ENCODE measurements at places on chromosomes 16 and 17.
A peak's percentile ranks its signal among the peaks of the same experiment; 100 is the strongest.

DNA sequence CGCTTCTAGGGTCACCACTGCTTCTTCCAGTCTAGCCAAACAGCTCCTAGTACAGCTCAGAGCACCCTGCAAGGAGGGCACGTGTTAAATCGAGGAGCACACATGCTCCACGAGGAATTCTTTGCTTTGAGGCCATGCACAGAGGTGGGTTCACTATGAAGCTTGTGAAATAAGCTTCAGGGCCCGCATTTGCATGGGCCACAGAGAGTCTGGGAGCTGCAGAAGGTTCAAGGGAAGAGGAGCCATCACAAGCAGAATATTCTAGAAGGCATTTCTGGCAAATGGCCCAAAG is 55.3 kb downstream of the MYH13 start:
- no peak for DNase-seq

DNA sequence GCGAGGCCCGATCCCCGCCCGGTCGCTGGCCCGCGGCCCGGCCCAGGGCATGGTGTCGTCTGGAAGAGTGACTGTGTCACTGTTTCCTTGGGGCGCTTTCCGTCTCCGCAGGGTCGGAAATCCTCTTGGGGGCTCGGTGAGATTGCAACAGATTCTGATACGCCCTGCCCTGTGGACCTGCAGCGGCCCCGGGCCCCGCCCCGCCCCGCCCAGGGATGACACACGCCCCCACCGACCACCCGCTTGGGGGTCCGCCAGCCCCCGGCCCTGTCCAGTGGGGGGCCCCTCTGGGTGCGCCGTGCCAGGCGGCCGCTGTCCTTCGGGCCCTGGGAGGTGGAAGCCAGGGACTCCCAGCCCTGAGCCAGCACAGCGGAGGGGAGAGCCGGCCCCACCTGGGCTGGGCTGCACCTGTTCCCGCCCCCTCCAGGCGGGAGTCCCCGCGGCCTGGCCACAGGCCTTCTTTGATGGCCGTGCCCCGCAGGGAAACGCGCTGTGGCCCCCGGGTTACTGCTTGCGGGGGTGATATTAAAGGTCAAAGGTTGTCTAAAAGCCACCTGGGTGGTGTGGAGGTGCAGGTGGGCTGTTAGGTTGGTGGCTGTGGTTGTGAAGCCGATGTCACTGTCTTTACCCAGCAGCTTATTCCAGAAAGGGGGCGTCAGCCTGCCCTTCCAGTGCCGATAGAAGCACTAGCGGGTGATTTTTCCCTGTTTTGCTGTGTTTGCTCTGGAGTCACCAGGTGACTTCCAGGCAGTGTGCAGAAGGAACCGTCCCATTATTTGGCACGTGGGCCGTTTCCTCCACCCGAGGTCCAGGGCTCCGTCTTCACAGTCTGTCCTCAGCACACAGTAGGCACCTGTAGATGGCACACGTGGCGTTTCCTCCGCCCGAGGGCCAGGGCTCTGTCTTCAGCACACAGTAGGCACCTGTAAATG is 752 bp downstream of the TBC1D24 start:
- DNase-seq = no peak

DNA sequence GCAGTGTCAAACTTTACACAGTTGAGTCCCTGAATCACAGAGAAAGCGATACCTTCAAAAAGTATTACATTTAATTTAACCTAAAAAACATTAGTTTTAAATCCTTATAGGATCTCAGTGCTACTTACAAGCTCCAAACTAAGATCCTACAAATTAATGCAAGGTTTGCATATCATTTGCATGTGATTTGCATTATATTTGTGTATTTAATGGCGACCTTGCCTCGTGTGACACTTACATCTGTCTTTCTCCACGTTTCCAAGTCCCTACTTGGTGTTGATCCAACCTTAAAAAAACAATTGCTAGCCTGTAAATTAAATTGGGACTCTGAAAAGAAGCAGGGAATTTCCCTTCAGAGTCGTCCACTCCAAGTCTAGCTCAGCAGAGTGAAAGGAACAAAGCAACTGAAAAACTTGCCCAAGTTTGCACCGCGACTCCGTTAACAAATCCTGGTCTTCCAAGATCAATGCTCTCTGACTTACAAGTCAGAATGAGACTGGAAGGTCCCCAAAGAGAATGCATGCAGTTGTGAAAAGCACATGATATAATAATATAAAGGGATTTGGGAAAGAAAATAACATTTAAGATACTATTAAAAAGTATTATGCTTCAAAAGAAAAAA is 739 bp upstream of the FAM117A start:
- DNase-seq = no peak

DNA sequence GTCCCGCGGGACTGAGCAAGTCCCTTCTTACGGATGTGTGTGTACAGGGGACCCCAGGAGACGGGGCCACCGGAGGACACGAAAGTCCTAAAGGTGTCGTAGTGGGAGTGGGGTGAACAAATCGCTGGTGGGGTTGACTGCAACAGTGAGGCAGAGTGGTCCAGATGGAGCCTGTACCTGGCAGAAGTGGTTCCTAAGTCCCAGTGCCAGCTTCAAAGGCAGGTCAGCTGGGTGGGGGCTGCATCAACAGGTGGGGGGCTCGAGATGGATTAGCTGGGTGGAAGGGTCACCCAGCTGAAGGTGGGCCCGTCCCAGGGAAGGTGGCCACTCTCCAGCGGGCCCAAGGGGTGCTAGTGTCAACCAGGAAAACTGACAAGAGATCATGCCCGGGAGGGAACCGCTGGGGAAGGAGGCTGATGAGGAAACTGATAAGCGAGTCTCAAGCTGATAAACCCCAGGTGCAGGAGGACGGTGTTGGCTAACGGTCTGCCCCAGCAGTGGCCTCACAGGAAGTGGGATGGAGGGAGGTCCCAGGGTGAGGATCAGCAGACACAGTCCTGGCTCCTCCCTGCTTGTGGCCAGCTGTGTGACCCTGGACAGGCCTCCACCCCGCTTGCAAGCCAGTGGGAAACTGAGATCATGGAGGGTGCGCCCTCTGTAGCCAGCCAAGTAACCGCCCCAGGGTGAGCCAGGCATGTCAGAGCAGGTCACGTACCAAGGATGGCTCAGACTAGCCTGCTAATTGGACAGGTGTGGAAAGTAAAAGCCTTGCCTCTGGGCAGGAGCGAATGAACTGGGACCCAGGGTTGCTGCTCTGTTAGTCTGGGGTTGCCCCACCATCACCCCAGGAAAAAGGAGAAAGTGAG is 1.0 kb downstream of the ORAI3 start:
- DNase-seq = peak; percentile 94

DNA sequence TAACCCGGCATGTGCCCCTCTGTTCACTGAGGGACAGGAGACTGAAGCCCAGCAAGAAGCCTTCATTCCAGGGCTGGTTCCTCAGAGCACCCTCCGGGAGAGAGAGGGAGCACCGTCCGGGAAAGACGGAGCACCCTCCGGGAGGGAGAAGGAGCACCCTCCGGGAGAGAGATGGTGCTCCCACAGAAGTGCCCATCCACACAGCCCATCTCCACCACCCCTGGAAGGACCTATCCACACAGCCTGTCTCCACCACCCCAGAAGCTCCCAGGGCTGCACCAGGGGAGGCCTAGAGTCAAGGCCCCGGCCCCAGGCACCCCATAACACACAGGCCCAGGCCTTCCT is 88.6 kb downstream of the ABR start:
- no peak for DNase-seq

DNA sequence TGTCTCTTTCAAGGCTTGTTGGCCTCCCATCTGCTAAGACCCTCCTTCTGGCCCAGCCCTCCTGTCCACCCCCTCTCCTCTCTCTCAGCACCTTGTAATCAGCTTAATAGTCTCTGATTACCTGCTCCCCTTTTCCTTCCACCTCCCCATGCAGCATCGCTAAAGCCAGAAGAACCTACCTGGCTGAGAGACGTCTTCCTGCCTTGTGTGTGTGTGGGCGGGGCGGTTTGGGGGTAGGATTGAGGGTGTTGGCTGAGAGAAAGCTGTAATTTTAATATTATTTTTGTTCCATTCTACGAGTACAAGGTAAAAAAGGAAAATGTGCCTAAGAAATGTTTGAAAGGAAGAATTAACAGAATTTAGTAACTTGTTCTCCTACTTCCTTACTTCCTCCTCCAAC is 3.4 kb downstream of the DNAH9 start:
- DNase-seq = no peak

- no peak for DNase-seq
Measured at GRCh38 chr17:70238646-70239045, 69.3 kb downstream of the KCNJ2 start.

DNA sequence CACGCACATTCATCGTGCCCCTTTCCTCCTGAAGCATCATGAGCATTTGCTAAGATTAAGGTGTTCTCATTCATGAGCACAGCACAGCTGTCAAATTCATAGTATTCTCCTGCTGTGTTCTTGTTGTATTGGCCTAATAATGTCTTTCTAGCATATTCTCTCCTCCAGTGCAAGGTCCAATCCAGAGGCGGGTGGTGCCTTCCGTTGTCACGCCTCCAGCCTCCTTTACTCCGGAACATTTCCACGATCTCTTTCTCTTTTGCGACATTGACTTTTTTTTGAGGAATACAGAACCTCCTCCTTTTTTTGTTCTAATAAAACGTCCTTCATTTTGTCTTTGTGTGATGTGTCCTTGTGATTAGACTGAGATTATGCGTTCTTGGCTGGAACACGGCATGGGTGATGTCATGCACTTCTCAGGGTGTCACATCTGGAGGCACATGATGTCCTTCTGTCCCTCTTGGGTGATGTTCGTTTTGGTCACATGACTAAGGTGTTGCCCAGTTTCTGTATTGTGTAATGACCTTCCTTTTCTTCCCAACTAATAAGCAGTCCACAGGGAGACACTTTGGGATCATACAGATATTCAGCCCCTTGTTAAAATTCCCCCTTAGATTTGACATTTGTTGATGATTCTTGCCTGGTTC is 66.3 kb downstream of the CLEC16A start:
- DNase-seq = no peak

Measured in fibroblast of lung (primary cell).